Mesendoderm (in vitro differentiated cells): ENCODE measurements at places on chromosomes 4 and X.

GRCh38 chrX:101482296-101482695 is 3.0 kb upstream of the ARMCX4 start:
- H3K27me3 ChIP-seq = no peaks in the 10 kb centered on the region
- H3K4me1 ChIP-seq = no peaks in the 10 kb centered on the region
- no peak for DNase-seq
- no peaks in the 10 kb centered on the region for H3K36me3 ChIP-seq
- no peak overlapping the region for H3K27ac ChIP-seq

- no peaks in the 10 kb centered on the region for H3K4me1 ChIP-seq
- no peaks in the 10 kb centered on the region for H3K36me3 ChIP-seq
- H3K27me3 ChIP-seq = no peaks in the 10 kb centered on the region
- no peak overlapping the region for H3K27ac ChIP-seq
- DNase-seq = no peak
- H3K4me3 ChIP-seq = no peak overlapping the region
Observed at GRCh38 chr4:18106620-18107019, 85.1 kb upstream of the LCORL start.

DNA sequence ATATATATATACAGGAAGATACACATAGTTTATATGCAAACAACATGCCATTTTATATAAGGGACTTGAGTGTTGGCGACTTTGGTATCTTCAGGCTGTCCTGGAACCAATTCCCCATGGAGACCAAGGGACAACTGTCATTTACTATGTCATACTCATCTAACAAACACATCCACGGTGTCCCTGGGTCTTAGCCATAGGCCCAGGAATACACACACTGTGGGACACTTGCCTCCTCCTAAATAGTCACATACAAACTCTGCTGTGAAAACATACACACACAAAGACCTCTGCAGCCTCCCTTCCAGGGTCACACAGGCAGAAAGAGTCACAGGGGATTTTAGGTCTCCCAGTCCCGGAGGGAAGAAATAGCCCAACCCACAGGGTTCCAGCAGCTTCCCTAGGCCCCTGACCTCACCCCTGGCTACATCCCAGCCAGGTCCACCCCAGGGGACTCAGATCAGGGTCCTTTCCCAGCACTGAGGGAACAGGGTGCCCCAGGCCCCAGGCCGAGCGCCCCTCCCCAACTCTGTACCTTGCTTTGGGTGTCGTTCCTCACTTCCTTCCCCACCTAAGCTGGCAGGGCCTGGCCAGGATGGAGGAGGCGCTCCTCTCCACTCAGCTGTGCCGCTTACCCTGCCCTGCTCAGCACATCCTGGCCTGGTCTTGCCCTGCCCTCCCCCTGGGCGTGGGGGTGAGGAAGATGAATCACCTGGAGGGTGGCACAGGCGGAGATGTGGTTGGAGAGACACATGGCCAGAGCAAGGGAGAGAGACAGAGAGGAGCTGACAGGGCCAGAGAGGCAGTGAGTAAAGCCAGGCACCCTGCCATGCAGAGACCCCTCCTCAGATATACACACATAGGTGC is 21.8 kb downstream of the FGD1 start:
- H3K27ac ChIP-seq = no peak overlapping the region
- H3K4me1 ChIP-seq = peaks cover 3% of the 10 kb centered on the region
- no peaks in the 10 kb centered on the region for H3K27me3 ChIP-seq
- no peak for DNase-seq

DNA sequence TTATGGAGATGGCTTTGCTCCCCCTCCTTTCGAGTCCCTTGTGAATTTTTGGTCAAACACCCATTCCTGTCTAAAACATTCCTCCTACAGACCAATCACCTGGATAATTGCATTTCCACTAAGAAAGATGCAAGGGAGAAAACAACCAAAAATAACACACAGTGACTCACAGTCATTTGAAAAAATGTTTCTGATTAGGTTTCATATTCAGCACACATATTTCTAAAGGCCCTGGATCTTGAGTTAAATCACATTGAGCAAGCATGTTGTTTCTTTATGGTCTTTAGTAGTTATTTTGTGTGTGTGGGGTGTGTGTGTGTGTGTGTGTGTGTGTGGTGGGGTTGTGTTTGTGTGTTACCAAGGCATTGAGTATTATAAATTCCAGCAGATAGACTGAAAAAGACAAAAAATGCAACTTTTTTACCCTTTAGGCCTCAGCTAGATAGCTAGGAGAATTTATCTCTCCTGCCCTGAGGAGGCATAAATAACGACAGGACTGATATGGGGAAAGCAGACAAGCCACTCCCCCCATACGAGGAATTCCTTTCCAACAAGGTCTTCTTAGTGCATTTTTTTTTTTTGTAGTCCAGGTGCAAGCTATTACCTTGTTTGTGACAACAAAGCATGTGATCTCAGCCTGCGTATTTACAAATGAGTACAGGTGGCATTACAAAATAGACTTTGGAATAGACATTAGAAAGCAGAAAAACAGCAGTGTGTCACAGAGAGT is 265.4 kb upstream of the ADGRL3 start:
- H3K27me3 ChIP-seq = no peaks in the 10 kb centered on the region
- no peaks in the 10 kb centered on the region for H3K36me3 ChIP-seq
- DNase-seq = peak; percentile 40
- no peak overlapping the region for H3K27ac ChIP-seq
- no peak overlapping the region for H3K4me3 ChIP-seq
- H3K4me1 ChIP-seq = no peaks in the 10 kb centered on the region

GRCh38 chrX:43910012-43910411 is 27.8 kb upstream of the MAOB start:
- H3K27me3 ChIP-seq = no peaks in the 10 kb centered on the region
- no peaks in the 10 kb centered on the region for H3K4me1 ChIP-seq
- peak; percentile 19 for DNase-seq

DNA sequence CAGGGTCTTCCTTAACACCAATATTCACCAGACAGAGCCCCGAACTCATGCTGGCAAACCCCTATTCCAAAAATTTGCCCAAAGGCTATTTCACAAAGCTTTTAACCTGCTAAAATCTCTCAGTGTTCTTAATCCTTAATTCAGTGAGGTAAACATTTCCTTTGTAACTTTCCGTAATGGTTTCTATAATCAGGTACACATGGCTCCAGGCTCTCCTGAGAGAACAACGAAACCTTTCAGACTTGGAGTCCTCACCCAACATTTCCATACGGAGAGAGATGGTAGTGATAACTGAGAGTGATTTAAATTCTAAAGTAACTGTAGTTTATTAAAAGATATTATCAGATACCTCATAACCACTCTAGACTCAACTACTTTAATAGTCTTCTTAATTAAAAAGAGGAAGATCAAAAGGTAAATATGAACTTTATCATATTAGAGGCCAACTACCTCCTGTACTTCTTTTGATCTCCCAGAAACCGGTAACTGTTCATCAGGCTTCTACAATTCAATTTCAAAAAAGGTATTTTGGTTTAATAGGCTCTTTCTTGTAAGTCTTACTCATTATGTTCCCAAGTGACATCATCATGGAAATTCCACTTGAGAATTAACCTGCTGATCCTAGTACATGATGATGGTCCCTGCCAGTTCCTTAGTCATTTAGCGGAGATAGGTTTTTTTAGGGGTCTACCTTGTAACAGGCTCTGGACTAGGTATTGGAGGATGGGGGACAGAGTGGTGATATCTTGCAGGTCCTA is 91.4 kb upstream of the UCP1 start:
- no peak for DNase-seq
- peaks cover 8% of the 10 kb centered on the region for H3K36me3 ChIP-seq
- H3K27ac ChIP-seq = no peak overlapping the region
- no peaks in the 10 kb centered on the region for H3K27me3 ChIP-seq
- H3K4me1 ChIP-seq = no peaks in the 10 kb centered on the region

- H3K4me1 ChIP-seq = no peaks in the 10 kb centered on the region
- no peaks in the 10 kb centered on the region for H3K27me3 ChIP-seq
- H3K4me3 ChIP-seq = no peak overlapping the region
- no peak for DNase-seq
- no peaks in the 10 kb centered on the region for H3K36me3 ChIP-seq
Observed at GRCh38 chr4:3286335-3287175, 6.3 kb upstream of the RGS12 start.

GRCh38 chrX:10310511-10310910 is 153.7 kb downstream of the CLCN4 start:
- DNase-seq = peak; percentile 7
- no peak overlapping the region for H3K4me3 ChIP-seq
- H3K36me3 ChIP-seq = no peaks in the 10 kb centered on the region
- no peaks in the 10 kb centered on the region for H3K4me1 ChIP-seq
- no peaks in the 10 kb centered on the region for H3K27me3 ChIP-seq
- H3K27ac ChIP-seq = no peak overlapping the region

GRCh38 chr4:54423066-54423465 is 194.0 kb downstream of the PDGFRA start:
- no peaks in the 10 kb centered on the region for H3K27me3 ChIP-seq
- H3K4me3 ChIP-seq = no peak overlapping the region
- H3K4me1 ChIP-seq = no peaks in the 10 kb centered on the region

DNA sequence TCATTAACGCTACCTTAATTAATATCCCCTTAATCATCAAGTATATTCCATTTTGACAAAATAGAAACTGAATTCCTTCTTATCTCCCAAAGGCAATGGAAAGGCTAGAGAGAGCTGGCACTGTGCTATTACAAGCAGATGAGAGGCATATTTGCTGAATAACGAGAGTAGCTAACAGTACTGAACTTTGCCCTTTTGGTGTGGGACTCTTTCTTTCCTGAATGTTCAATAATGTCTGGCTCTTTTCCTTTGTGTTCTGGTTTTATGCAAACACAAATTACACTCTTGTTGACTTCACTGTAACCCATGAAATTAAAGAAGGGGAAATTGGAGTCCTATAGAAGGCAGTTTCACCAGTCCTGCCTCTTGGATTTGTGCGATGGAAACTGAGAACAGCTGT is 63.5 kb downstream of the SHROOM3 start:
- H3K36me3 ChIP-seq = no peaks in the 10 kb centered on the region
- H3K27ac ChIP-seq = no peak overlapping the region
- peaks cover 4% of the 10 kb centered on the region for H3K4me1 ChIP-seq
- H3K4me3 ChIP-seq = no peak overlapping the region
- no peaks in the 10 kb centered on the region for H3K27me3 ChIP-seq
- no peak for DNase-seq

GRCh38 chrX:68508799-68509198 is 9.9 kb downstream of the YIPF6 start:
- peak; percentile 82 for DNase-seq
- H3K36me3 ChIP-seq = no peaks in the 10 kb centered on the region
- no peaks in the 10 kb centered on the region for H3K27me3 ChIP-seq

DNA sequence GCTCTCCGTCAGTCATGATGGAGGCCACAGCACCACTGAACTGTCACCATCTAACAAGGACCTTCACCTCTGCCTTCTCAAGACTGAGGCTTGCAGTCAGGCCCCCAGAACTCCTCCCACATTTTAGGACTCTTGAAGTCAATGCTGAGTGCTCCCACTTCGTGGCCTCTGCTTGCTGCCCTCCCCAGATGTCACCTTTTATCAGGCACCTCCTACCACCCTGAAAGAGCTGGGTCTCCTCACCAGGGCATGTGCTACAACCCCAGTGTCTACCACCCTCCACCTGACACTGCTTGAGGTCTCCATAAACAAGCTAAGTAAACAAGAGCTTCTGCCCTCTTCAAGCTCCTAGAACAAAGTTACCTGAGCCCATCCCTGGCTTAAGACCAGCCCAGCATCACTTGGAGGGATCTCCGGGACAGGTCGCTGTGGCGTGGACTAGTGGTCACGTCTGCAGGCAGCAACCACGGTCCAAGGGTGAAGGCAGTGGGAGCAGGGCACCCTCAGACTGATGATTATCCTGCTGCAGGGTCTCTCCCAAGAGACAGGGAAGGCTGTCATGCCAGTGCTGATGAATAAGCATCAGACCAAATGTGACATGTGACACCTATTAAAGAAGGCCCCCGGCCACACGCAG is 7.7 kb upstream of the FAM53A start:
- H3K27me3 ChIP-seq = no peaks in the 10 kb centered on the region
- no peak overlapping the region for H3K4me3 ChIP-seq
- no peak overlapping the region for H3K27ac ChIP-seq
- no peak for DNase-seq
- peaks cover 7% of the 10 kb centered on the region for H3K36me3 ChIP-seq

DNA sequence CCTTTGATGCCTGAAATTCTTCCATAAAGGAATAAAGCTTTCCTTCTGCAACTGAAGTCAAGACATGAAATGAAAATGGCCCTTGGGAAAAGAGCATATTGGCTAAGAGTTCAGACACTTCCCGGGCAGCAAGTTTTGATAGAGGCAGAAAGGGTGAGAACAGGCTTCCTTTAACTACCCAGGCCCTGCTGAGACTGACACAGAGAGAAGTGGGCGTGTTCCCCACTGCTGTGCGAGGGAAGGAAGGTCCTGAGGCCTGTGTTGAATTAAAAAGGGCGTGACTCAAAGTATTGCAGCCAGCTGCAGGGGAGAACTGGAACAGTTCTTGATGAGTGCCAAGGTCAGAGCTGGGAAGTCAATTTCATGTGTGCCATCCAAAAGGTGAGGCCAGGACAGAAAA is 33.9 kb upstream of the ADGRG2 start:
- H3K27ac ChIP-seq = no peak overlapping the region
- H3K4me3 ChIP-seq = no peak overlapping the region
- no peaks in the 10 kb centered on the region for H3K27me3 ChIP-seq
- H3K36me3 ChIP-seq = no peaks in the 10 kb centered on the region

- peaks cover 17% of the 10 kb centered on the region for H3K36me3 ChIP-seq
- no peaks in the 10 kb centered on the region for H3K4me1 ChIP-seq
- no peak overlapping the region for H3K4me3 ChIP-seq
- H3K27ac ChIP-seq = no peak overlapping the region
- no peak for DNase-seq
- no peaks in the 10 kb centered on the region for H3K27me3 ChIP-seq
Observed at GRCh38 chrX:53594354-53594753, 92.2 kb downstream of the HUWE1 start.

- DNase-seq = no peak
- H3K36me3 ChIP-seq = no peaks in the 10 kb centered on the region
- H3K4me1 ChIP-seq = peaks cover 3% of the 10 kb centered on the region
- H3K4me3 ChIP-seq = no peak overlapping the region
- no peak overlapping the region for H3K27ac ChIP-seq
- H3K27me3 ChIP-seq = no peaks in the 10 kb centered on the region
Observed at GRCh38 chr4:86357608-86358007, 2.2 kb downstream of the MAPK10 start.

GRCh38 chr4:23028875-23029274 is 336.1 kb downstream of the GBA3 start:
- no peak overlapping the region for H3K4me3 ChIP-seq
- no peak for DNase-seq
- no peaks in the 10 kb centered on the region for H3K4me1 ChIP-seq
- no peaks in the 10 kb centered on the region for H3K27me3 ChIP-seq

- no peak overlapping the region for H3K4me3 ChIP-seq
- DNase-seq = no peak
- H3K27me3 ChIP-seq = no peaks in the 10 kb centered on the region
- H3K36me3 ChIP-seq = no peaks in the 10 kb centered on the region
- H3K4me1 ChIP-seq = no peaks in the 10 kb centered on the region
- no peak overlapping the region for H3K27ac ChIP-seq
Observed at GRCh38 chr4:176778491-176778890, 14.2 kb downstream of the VEGFC start.
